ENCODE measurements at places on chromosomes 16 and 17.

DNA sequence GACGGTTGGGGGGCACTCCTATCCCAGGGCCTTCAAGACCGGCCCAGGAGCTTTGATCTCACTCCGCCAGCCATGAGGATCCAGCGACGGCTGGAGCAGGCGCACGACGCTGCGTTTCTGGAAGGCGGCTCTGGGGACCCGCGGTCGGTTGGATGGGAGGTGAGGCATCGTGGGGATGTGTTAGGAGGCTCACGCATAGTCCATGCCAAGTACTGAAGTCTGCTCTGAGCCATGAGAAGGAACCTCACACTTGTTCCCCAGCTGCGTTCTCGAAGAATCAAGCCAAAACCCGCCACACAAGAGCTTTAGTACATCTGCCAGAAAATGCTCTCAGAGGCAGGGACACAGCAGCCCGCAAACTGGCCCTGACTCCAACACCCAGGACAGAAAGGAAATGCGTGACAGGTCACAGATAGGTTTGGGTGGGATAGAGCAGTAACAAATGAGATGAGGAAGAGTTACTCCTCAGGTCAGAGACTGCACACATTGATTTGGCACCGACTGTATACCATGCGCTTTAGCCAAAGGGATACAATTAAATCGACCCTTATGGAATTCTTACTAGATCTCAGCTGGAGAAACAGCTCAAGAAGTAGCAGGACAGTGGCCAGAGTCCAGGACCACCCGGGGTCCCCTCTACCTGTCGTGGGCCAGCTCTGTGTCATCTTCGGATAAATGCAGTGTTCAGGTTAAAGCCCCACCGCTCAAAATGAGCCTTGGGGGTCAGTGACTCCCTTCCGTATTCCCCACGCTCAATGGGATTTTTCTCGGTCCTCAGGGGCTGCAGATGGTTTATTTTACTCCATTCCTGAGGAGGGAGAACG lies 6.7 kb upstream of the GSG1L start:
- DNase-seq: no peak

GRCh38 chr16:87043231-87044031 lies 273.8 kb downstream of the C16orf95 start:
- no peak for DNase-seq

- no peak for DNase-seq
These were observed 59.3 kb upstream of the MRTFB start for GRCh38 chr16:14011846-14012245.

DNA sequence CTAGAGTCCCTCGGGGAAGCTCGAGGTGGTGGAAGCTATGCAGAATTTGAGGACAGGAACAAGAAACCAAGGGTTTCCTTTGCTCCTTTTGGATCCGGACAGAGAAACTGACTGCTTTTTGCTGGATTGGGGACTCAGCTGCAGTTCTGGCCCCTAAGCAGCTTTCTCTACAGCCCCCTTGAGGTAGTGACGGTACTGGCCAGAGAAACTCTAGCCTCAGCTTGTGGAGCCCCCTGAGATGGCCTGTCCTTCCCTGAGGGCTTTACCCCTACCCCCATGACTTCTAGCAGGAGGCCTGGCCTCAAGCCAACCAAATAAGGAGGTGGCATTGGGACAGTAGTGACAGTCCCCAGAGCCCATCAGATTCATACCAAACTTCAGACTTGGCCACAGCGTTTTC lies 118.1 kb downstream of the IRX5 start:
- DNase-seq: no peak

DNA sequence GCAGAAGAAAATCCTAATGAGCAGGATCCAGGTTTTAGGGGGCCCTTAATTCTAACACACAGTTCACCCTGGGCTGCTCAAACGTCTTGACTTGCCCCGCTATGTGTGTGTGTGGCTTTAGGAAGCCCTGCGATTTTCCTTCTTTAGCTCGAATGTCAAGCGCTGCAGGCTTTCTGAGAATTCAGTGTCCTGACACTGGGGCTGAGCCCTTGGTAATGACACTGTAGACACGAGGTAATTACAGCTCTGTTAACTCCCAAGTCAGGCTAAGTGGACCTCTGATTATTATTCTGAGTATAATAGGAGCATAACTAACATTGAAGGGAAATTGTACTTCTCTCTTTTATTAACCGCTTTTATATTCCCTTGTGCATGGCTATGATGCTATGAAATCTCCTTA lies 202.1 kb downstream of the RBFOX1 start:
- DNase-seq: no peak

DNA sequence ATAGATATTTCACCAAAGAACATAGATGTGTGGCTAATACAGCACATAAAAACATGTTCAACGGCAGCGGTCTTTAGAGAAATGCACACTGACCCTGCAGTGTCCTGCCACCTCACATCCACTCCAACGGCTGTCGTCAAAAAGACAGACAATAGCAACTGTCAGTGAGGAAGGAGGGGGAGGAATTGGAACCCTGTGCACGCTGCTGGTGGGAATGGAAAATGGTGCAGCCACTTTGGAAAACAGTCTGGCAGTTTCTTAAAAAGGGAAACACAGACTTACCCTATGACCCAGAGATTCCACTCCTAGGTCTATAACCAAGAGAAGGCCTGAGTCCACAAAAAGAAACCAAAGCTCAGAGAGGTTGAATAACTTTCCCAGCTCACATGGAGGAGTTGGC lies 7.7 kb downstream of the CEP295NL start:
- no peak for DNase-seq

GRCh38 chr17:50891577-50891989 lies 25.4 kb upstream of the TOB1 start:
- DNase-seq: no peak

DNA sequence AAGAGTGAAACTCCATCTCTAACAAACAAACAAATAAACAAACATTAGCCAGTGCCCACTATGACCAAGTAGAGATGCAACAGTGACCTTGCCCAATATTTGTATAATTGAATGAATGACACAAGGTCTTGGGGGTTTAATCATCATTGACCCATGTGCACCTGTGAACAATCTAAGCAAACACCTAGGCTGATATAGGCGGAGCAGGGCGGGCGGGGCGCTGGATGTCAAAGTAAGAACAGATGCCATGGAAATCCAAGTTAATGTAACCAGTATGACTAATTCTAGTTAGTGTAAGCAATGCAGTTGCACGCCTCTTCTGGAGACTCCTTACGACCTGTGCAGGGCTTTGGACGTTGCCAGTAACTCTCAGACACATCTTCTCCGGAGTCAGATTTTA lies 17.6 kb downstream of the RCVRN start:
- DNase-seq: no peak

DNA sequence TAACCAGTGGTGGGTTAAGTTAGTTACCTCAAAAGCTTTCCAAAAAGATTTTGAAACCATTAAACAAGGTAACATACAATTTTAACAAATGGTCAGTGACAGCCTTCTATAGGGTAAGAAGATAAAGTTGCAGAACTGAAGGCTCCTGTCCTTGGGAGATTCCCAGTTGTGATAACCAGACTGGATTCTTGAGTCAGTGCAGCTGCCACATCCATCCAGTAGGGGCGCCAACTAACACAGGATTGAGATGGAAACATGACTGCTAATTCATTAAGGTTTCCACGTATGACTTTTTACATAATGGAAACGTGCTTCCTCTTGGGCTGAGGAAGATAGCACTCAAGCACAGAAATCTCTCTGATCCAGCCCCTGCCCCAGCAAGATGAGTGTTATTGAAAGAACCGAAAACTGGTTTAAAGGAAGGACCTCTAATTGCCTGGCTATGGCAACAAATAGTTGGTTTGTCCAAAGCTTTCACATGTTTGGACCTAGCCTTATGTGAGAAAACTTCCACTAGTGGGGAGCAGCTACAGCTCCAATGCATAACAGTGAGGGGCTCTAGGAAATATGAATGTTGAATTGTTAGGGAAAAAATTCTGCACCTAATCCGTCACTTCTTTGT lies 269.8 kb upstream of the MYOCD start:
- no peak for DNase-seq

DNA sequence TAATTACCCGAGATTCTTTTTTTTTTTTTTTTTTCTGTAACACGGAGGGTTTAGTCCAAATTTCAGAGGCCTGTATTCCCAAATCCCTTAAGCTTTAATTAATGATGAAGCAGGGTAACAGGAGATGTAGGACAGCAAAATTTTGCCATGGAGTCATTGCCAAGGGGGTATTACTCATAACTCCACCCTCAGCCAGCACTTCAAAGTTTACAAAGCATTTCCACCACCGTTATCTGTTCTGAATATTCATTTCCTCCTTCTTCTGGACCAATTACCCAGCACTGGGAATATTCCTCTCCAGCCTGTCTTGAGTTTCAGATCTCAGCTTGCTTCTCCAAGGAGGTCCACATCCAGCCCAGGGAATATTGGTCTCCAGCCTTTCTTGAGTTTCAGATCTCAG lies 747.5 kb upstream of the EEF2KMT start:
- no peak for DNase-seq

DNA sequence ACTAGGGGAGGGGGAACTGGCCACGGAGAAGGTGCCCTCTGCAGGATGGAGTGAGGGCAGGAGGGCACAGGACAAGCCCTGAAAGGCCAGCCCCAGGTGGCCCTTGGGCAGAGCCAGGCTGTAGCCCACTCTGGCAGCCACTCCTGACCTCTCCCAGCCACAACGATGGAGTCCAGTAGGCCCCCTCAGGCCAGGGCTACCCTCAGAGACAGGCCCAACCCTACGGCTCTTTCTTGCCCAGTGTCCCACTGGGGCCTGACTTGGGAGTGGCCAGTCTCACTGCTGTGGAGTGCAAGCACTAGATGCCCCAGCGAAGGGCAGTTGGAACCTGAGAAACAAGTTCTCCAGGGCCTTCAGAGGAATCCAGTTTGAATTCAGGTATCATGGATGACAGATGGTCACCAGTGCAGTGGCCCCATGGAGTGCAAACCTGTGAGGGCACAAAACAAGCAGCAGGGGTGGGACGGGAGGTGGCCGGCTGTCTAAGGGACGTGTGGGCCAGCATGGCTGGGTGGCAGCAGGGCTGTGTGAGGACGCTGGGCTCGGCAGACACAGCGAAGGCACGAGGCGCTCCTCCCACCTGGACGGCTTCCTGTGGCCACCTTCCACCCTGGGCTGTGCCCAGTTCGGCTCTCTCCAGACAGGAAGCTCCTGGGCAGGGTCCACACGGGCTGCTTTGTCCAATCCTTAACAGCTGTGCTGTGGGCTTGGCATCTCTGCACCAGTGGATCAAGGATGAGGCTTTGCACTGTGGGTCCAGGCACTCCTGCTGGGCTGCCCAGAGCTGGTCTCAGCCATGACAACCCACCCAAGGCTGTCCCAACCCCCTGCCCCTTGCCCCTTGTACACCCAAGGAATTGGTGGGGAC lies 72.1 kb downstream of the AMFR start:
- DNase-seq: no peak

DNA sequence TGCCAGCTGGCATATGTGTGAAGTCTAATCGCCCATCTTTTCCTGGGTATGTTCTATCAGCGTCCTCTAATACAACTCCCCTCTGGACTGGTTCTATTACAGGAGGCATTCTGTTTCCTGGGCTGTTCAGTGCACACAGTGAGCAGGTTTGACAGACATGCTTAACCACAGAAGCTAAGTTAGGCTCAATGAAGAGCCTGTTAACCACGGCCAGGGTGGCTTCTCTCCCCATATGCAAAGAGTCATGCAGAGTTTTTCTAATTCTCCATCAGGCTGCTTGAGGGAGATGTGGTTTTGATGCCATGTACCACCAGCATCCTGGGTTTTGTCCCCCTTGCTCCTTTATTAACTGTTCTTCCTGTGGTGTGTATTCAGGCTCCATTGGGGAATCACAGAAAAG lies 57.2 kb upstream of the ALOX12 start:
- DNase-seq: no peak

- no peak for DNase-seq
These were observed 249.7 kb downstream of the ZFHX3 start for GRCh38 chr16:72798264-72798663.

GRCh38 chr17:77216486-77216885 lies 75.7 kb downstream of the SEC14L1 start:
- DNase-seq: no peak

GRCh38 chr17:4895657-4896331 lies 3.5 kb upstream of the C17orf107 start:
- no peak for DNase-seq

DNA sequence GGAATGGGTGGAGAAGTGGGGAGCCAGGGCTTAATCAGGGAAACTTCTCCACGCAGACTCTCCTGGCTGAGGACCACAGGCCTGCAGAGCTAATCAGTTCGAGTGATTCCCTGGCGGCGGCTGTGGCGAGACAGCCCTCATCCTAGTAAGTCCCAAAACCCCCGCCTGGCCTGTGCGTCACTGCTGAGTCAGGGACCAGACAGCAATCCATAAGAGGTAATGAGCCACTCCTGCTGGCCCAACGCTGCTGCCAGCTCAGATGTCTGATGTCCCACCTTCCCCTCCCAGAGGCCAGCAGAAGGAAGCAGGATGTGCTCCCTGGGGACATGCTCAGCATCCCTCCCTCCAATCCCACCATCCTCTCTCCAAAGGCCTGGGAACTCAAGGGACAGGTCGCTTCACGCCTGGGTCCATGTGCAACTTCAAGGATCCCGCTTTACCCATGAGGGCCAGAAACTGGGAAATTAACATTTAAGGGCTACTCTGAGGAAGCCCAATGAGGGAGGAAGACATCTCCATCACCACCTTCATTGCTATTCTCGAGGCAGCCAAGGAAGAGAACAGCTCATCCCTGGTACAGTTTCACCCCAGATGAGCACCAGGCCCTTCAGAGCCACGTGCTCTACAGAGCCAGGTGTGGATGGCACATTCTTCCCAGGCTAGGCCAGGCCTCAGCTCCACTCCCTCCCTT lies 7.9 kb downstream of the ACLY start:
- DNase-seq: peak; percentile 51

DNA sequence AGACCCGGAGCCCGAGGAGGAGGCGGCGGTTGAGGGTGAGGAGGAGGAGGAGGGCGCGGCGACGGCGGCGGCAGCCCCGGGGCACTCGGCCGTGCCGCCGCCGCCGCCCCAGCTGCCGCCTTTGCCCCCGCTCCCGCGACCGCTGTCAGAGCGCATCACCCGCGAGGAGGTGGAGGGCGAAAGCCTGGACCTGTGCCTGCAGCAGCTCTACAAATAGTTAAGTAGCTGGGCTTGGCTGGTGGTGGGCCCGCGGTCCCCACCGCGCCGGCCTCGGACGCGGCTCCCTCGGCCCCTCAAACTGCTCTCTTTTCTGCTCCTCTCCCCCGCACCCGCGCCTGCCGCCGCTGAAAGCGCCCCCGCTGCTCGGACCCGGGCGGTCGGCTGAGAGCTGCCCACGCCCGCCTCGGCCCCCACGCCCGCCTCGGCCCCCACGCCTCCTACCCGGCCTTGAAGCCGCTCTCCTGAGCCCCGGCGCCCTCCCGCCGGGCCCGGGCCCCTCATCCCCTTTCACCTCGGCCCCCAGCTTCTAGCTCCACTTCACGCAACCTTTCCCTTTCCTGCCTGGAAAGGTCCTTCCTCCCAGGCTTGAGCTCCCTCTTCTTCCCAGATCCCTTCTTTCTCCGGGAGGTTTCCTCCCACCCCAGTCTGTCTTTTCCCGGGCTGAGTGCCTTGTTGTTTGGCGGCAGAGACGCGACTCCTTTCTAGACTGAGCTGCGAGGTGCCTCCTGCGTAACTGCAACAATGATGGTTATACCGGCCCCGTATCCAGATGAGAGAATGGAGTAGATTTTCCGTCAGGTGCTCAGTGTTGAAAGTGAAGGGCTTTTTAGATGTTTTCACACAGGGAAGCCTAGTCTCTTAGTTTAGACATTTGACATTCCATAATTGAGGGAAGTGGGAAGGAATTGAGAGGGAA lies 850 bp downstream of the PPM1E start:
- peak; percentile 57 for DNase-seq

Data from SK-N-DZ (cell line).